ENCODE measurements at places on chromosomes 12 and 14. TPM values are rescaled to one million over a fixed set of nuclear protein-coding genes. Genes with fewer than 3 reads are reported as not detected.

GRCh38 chr14:69682136-69682535 lies 70.7 kb downstream of the SUSD6 start:
- peak overlapping the region; percentile 88 for H3K27ac ChIP-seq
- peaks cover 2% of the 10 kb centered on the region for H3K36me3 ChIP-seq
- no peaks in the 10 kb centered on the region for H3K27me3 ChIP-seq
- no peak for DNase-seq
- H3K4me3 ChIP-seq = peak overlapping the region; percentile 57

DNA sequence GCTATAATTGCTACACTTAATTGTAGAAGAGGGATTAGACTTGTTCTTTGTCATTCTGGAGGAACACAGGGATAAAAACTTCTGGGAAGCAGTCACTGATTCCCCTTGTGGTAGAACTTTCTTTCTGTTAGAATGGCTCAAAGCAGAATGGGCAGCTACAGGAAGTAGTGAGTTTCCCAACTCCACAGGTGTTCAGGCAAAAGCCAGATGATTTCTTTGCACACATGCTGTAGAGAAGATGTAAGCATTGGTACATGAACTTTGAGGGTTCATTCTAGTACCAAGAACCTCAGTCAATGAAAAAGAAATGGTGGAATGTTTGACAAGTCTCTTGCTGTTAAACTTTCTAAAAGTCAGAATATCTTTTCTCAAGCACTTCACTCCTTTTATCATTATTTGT lies 4.3 kb downstream of the NDUFA9 start:
- H3K4me3 ChIP-seq = no peak overlapping the region
- DNase-seq = no peak
- H3K4me1 ChIP-seq = peaks cover 34% of the 10 kb centered on the region
- H3K36me3 ChIP-seq = peaks cover 13% of the 10 kb centered on the region
- no peaks in the 10 kb centered on the region for H3K27me3 ChIP-seq
- H3K27ac ChIP-seq = no peak overlapping the region

GRCh38 chr14:103078420-103078749 lies 5.6 kb upstream of the LBHD2 start:
- no peaks in the 10 kb centered on the region for H3K27me3 ChIP-seq
- H3K36me3 ChIP-seq = no peaks in the 10 kb centered on the region
- H3K4me3 ChIP-seq = no peak overlapping the region
- DNase-seq = peak; percentile 70
- no peak overlapping the region for H3K27ac ChIP-seq

Gene PRPF39
- total RNA-seq = 65.5 TPM

GRCh38 chr12:93451423-93452158 lies 9.8 kb upstream of the UBE2N start:
- no peak overlapping the region for H3K4me3 ChIP-seq
- H3K4me1 ChIP-seq = peaks cover 18% of the 10 kb centered on the region

Gene INSM2
- total RNA-seq = not detected

- H3K36me3 ChIP-seq = peaks cover 3% of the 10 kb centered on the region
- H3K27me3 ChIP-seq = peaks cover 64% of the 10 kb centered on the region
- no peak for DNase-seq
- H3K27ac ChIP-seq = peak overlapping the region; percentile 92
- peak overlapping the region; percentile 86 for H3K4me3 ChIP-seq
- peaks cover 32% of the 10 kb centered on the region for H3K4me1 ChIP-seq
Observed at GRCh38 chr14:20631880-20632389, 9.6 kb downstream of the OR6S1 start.

Gene APOLD1
- 5.1 TPM for total RNA-seq

- peaks cover 31% of the 10 kb centered on the region for H3K4me1 ChIP-seq
- peak overlapping the region; percentile 96 for H3K4me3 ChIP-seq
- H3K27me3 ChIP-seq = no peaks in the 10 kb centered on the region
- H3K36me3 ChIP-seq = peaks cover 14% of the 10 kb centered on the region
Observed at GRCh38 chr14:22598896-22599244, 770 bp downstream of the ABHD4 start.

Gene DEPDC4
- total RNA-seq = not detected

DNA sequence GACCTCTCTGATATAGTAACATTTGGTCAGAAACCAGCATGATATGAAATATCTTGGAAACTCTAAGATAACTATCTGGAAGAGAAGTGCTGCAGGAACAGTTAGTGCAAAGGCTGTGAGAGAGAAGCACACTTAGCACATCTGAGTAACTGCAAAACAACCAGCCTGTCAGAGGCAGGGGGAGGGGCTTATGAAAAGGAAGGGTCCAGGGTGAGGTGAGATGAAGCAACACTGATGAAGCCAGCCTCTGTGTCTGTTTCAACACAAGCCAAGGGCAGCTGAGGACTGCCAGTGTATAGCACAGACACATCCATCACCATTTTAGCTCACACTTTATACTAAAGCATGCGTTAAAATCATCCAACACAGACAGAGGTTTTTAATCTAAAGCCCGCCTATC lies 37.4 kb upstream of the OVCH1 start:
- H3K36me3 ChIP-seq = no peaks in the 10 kb centered on the region
- no peaks in the 10 kb centered on the region for H3K4me1 ChIP-seq
- no peak overlapping the region for H3K27ac ChIP-seq
- no peak overlapping the region for H3K4me3 ChIP-seq
- peaks cover 68% of the 10 kb centered on the region for H3K27me3 ChIP-seq
- no peak for DNase-seq

DNA sequence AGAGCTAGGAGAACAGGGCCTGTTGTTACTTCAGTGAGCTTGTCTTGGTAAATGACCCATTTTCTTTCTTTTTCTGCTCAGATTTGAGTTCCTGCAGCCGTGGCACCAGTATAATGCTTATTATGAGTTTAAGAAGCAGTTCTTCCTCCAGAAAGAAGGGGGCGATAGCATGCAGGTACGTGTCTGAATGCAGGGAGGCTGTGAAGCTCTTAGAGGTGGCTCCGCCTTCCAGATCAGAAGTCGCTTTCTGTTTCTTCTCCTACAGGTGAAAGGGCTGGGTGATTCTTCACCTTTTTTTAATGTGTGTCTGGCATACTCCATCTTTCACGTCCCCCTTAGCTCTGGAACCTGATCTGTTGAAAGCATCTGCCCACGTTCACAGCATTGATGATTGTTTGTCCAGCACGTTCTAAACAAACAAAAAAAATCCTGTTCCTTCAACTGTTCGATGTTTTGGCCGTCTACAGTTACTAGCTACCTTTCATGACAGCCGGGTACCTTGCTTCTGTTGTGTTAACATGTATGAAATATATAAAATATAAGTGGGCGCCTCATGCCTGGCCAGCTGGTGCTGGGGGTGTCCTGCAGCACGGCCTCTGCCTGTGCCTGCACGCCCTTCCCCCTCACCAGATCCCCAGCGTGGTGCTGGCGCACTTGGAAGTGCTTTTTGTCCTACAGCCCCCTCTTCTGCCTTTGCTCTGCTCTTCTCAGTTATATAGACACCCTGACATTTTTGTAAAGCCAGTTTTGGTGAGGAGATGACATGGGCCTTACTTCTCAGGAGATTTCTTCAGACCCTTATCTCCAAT lies 44.6 kb downstream of the SFSWAP start:
- H3K4me3 ChIP-seq = no peak overlapping the region
- DNase-seq = no peak
- H3K4me1 ChIP-seq = peaks cover 11% of the 10 kb centered on the region
- H3K36me3 ChIP-seq = peaks cover 3% of the 10 kb centered on the region
